ENCODE measurements at places on chromosomes 2 and 18.

GRCh38 chr2:11862049-11862448 is 115.6 kb downstream of the LPIN1 start:
- no peak for DNase-seq

GRCh38 chr2:25585189-25585588 is 88.2 kb downstream of the DTNB start:
- DNase-seq, result no peak

DNA sequence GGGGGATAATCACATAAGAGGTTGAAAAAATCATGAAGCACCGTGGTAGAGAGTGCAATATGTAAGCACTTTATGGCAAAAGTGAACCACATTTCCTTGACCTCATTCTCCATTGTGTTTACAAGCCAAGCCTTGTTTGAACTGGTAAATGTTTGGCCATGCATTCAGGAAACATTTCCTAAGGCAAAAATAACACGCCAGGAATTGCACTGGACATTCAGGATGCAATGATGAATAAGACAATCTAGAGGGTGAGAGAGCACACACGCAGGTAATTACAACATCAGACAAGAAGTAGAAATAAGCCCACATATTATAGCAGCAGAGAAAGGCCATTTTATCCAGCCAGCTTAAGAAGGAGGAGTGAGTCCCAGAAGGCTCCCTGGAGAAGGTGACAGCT is 218.0 kb upstream of the OSR1 start:
- no peak for DNase-seq

DNA sequence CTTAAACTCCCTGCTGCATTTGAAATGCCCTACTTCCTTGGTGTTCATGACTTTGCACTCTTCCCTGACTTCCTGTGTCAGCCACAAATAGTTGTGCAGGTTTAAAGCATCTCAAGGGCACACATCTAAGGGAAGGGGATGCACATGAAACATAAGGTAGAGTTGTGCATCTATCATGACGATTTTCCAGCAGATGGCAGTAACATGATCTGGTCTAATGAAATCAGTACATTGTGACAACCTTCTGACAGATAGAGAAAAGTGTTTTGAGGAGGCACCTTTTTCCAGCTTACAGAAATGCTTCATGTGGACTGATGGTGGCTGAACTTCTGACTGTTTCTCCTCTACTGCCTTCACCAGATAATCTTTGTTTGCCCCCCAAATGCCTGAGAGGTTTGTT is 238.9 kb downstream of the XIRP2 start:
- DNase-seq, result no peak

- no peak for DNase-seq
These were observed 45.7 kb downstream of the STAT4 start for GRCh38 chr2:191105082-191105481.

- DNase-seq, result no peak
These were observed 404.6 kb downstream of the ARHGAP15 start for GRCh38 chr2:143533846-143534245.

DNA sequence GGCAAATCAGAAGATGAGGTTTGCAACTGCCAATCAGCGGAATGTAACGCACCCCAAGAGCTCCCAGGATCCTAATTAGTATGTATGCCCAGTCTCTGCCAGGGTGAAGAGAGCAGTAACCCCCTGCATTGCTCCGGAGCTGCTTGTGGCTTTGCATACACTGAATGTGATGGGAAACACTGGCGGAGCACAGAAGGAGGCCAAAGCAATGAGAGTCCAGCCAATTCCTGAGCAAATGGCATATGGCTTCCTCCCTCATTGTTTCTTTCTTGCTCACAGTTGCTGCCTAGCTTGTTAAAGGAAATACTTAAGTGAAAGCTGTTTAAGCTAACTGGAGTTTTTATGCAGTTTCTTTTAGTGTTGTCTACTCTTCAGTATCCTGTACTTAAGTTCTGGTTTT is 343.5 kb upstream of the NT5C1B start:
- DNase-seq, result no peak

DNA sequence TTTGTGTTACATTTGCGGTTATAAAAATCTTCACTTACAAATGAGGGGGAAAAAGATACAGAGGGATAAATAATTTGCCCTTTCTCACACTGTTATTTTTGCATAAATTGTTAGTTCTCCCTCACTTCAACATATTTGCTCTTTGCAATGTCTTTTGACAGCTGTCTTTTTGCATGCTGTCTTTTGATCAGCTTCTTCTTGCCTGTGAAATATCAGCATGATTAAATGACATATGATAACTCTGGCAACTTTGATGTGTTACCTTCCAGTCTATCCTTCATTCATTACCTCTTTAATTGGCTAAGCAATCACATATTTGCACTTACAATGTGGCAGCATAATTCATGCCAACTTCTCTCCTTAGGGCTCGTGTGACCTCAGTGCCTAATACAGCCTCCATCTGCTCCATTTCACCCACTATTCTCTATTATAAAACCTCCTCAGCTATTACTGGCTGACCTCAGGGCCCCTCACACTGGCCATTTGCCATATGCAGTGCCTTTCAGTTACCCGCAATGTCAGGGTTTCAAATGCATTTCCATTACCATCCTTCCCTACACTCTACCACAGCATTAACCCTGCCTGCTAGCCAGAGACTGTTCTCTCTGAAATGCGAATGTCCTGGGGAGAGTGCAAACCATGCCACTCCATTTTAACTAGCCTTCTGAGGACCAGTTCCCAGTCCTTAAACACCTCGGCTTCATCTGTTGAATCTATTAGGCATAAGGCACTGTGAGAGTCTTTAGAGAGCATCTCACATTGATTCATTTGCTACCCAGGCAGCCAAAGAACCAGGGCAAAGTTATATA is 1056.6 kb upstream of the CHAC2 start:
- DNase-seq, result no peak

DNA sequence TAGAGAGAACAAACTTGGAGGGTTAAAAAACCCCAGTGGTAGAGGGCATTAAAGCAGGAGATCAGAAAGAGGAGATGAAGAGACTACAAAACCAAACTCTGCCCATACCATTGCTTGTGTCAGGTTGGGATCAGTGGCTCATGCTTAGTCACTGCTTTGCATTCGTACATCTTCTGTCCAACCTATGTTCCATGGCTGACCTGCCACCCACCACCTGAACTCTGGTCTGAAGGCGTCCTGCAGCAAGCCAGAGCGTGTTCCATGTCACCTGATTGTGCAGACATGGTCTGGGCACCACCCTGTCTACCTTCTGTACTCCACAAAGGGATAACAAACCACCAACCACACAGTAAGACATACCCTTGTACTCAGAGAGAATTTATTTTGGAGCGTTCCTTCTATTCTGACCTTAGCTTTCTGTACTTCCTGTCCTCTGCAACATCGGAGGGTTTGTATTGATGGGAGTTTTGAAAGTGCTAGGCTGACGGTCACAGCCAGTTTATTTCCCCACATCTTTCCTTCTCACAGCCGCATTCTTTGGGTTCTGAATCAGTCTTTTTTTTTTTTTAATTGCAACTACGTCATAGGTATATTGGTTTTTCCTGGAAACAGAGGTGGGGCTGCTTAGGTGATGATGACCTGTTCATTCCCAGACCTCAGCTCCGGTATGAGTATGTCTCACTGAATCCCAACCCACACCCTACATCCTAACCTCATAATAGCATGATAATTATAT is 88.3 kb downstream of the SOWAHC start:
- DNase-seq, result no peak

GRCh38 chr18:59049721-59050660 is 89.7 kb upstream of the SEC11C start:
- DNase-seq, result no peak

- no peak for DNase-seq
These were observed 71.3 kb downstream of the MDH1 start for GRCh38 chr2:63660060-63660459.

DNA sequence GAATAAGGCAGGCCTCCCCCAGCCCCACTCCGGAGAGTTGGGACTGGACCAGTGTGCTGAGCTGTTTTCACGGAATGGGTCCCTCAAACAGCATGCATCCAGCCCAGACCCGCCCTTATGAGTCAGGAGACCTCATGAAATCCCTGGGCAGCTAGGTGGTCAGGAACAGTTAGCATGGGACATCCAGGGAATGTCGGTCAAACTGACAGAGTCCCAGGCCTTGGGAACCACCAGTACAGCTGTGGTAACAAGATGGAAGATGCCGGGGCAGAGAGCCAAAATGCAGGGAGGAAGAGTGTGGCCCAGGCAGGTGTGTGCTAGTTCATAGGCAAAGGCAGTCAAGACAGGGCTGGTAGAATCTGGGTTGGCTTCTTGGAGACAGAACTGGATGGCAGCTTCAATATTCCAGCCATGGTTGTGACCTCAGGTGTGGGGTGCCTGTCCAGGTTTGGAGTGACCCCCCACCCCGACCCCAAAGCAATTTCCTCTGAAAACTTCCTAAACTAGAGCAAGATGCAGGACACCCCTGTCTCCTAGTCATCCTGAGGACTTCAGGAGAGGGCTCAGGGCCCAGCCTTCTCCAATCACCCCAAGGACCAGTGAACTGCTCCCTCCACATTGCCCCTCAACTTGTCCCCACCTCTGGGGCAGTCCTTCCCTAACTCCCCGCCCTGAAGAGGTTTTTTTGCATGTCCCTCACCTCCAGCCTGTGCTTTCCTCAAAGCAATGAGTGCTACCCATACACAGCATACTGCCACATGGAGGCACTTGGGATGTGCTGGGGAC is 46.5 kb downstream of the KCNIP3 start:
- no peak for DNase-seq

DNA sequence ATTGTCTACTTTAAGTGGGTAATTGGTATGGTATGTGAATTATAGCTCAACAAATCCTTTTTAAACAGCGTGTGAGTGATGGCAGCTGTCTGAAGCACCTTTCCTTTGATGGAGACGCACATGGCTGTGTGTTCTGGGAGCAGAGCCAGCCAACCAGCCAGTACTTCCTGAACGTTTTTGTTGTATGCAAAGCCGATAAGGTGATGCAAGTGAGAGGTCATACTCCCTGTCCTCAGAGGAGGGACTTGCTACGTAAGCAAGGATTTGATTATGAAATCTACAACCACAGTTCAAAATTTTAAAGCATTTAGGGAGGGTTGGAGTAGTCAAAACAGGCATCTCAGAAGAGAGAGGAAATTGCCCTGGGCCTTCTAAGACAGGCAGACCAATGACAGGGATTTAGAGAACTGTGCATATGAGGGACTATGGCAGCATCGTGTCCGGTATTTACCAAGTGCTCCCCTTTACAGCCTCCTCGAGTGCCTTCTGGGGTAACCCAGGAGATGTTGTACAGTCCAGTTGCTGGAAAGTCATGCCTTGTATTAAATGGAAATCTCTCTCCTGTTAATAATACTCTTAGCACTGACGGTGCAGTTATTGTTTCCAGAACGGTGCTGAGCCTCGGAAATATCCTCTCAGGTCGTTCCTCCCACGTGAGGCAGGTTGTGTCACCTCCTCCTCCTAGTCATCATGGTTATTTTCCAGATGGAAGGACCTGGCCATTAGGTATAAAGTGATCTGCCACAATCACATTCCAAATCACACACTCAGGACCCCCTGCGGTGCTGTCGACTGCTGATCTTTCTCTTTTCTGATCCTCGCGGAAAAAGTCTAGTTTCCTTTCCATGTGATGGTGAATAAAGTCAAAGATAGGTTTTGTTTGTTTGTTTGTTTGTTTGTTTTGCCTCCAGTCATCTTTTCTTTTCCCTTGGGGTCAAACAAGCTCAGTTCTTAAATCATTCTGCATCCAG is 28.4 kb downstream of the ARHGEF4 start:
- DNase-seq, result no peak

GRCh38 chr18:2961821-2962220 is 51.1 kb downstream of the LPIN2 start:
- no peak for DNase-seq

All from stimulated activated CD8-positive, alpha-beta memory T cell treated with anti-CD3 and anti-CD28 coated beads, Interleukin-2, amount 100 ng/mL, for 1 hour (primary cell).